Psoas muscle (tissue), 8 donors: ENCODE measurements at places on chromosomes 6 and 20. TPM values are rescaled to one million over a fixed set of nuclear protein-coding genes. Genes with fewer than 3 reads are reported as not detected.

DNA sequence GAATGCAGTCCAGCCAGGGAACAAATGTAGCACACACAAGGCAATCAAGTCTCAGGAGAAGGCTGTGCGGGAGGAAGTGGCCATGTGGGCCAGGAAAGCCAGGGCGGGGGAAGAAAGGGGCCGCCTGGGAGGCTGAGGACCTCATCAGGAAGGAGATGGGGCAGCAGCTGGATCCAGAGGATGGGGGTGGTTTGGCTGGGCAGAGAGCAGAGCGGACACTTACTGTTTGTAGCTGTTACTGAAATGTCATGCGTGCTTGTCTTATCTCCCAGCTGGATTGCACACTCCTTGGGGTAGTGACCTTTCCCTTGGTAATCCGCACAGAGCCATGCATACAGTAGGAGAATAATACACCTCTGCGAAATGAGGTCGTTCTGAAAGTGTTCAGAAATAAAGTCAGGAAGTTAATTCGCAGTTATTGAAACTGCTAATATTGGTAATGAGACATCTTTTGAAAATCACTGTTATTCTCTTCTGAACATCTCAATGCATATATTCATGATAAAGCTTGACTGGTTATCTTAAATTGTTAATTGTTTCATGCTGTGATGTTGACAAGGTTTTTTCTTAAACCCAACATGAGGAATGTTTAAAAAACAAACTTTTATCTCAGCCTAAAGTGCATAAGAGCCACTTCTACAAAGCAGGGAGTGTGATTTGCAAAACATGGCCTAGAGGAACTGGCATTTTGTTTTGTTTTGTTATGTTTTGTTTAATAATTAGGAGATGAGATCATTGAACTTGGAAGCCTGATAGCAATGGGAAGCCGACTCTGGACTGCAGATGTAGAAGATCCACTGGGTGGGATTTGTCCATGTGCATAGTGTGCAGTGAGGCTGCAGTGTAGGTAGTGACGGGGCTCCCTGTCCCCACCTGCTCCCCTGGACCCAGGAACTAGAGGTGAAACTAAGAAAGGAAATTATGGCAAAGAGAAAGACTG lies 18.0 kb upstream of the MAP3K4 start:
- no peak overlapping the region for H3K27ac ChIP-seq
- DNase-seq: peak; percentile 66
- no peaks in the 10 kb centered on the region for H3K4me1 ChIP-seq
- H3K4me3 ChIP-seq: no peak overlapping the region
- H3K36me3 ChIP-seq: no peaks in the 10 kb centered on the region

DNA sequence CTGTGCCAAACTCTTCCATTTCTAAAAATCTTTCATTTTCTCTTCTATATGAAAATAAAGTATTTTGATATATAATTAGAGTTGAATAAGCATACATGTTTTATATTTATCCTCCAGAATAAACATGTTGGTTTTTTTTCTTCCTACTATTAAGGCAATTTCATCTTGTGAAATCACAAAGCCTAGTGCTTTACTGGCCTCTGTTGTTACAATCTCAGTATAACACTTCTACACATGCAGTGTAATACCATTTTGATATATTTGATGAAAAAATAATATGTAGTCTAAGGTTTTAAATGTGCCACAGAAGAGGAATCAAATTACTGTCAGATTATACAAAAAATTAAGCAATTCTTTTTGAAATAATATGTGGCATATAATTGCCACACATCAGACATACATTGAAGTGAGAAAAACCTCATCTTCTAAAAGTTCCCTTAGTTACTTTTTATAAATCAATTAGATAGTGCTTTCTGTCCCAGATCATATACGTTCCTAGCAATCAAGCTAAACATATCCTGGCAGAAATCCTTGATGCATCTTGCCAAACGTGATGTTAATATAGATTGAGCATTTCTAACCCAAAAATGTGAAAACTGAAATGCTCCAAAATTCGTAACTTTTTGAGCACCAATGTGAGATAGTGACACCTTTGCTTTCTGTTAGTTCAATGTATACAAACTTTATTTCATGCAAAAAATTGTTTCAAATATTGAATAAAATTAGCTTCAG lies 225.1 kb upstream of the MANEA start:
- no peaks in the 10 kb centered on the region for H3K4me1 ChIP-seq
- no peak overlapping the region for H3K4me3 ChIP-seq
- DNase-seq: no peak
- H3K27me3 ChIP-seq: no peaks in the 10 kb centered on the region

Gene LHFPL5
- total RNA-seq: not detected

DNA sequence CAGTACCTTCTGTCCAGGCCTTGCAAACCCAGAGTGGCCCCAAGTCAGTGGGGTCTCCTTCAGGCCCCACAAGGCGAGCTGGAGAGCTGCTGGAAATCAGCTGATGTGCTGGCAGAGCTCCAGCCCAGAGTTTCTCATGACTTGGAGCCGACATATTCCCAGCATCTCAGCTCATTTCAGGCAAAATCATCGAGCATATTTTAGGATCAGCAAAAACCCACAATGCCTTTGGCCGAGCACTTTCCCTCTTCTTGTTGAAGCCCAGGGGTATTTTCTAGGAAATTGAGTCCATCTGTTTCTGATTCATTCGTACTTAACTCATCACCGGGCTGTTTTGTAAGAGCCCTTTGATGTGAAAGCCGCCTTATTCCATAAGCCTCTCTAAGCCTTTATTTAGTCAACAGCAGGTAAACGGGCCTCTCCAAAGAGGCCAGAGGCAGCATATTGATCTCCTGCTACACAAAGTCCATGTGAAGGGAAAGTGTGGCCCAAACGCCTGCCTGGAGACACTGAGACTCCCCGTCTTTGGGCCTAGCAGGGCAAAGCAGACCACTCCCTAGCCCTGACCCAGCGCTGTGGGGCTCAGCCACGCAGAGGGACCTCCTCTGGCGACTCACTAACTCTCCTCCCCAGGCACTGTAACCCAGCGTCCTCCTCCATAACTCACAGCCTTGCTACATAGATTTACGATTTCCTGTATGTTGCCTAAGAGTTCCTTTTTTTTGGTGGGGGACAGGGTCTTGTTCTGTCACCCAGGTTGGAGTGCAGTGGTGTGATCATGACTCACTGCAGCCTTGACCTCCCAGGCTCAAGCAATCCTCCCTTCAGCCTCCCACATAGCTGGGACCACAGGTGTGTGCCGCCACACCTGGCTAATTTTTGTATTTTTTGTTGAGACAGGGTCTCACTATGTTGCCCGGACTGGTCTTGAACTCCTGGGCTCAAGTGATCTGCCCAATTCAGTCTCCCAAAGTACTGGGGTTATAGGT lies 12.1 kb upstream of the C20orf203 start:
- DNase-seq: peak; percentile 56
- H3K36me3 ChIP-seq: peaks cover 5% of the 10 kb centered on the region
- peak overlapping the region; percentile 30 for H3K27ac ChIP-seq

Gene MYH7B
- 10.6 TPM for total RNA-seq

DNA sequence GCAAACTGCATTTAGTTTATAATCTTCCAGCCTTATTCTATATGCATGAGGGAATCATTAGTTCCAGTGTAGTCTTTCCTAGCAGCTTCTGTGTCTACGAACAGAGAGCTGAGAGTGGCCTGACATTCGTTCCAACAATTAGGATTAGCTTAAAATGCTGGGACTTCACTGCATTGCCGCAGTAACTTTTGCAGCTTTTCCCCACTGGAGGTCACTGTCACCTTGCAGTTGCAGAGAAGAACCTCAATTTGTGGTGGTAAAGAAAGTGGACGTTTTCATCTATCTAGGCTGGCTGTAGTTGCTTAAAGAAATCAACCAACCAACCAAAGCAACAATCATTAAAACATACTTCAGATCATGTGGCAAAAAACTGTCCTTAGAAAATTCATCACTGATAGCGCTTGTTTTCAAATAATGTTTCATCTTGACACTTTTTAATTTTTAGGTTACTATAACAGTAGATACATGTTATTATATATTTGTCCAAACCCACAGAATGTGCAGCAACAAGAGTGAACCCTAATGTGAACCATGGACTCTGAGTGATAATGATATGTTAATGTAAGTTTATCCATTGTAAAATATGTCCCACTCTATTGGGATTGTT lies 12.2 kb downstream of the MYLK4 start:
- no peaks in the 10 kb centered on the region for H3K27me3 ChIP-seq
- DNase-seq: no peak
- peak overlapping the region; percentile 71 for H3K27ac ChIP-seq
- peaks cover 5% of the 10 kb centered on the region for H3K36me3 ChIP-seq
- H3K4me3 ChIP-seq: no peak overlapping the region
- peaks cover 45% of the 10 kb centered on the region for H3K4me1 ChIP-seq

GRCh38 chr6:6699741-6700367 lies 111.3 kb downstream of the LY86 start:
- H3K4me1 ChIP-seq: peaks cover 8% of the 10 kb centered on the region
- no peak overlapping the region for H3K4me3 ChIP-seq
- H3K27me3 ChIP-seq: no peaks in the 10 kb centered on the region
- H3K36me3 ChIP-seq: no peaks in the 10 kb centered on the region

Gene CPXM1
- total RNA-seq: 0.44 TPM

Gene ADGRB3
- total RNA-seq: 0.23 TPM

Gene BEND6
- 0.24 TPM for total RNA-seq

DNA sequence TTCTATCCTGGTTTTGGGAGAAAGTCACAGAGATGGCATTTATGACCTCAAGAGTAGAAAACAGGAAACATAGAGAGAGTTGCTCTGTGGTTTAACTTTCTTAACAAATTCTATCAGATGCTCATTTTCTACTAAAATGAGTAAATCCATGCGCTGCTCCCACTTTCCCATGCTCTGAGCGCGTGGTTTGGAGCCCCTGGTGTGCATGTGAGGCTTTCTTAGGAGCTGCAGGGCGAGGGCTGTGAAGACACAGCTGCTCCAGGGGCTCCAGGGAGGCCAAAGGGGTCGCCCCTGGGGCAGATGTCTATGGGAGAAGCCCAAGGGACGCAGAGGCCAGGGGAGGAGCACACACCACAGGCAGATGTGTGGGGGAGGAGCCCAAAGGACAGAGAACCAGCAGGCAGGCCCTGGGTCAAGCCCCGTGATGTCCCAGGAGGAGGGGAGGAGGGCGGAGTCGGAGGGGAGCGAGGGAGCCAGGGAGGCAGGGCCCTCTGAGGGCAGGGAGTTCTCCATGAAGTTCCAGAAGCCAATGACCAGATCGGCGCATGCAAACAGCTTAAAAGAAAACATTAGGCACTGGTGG lies 122.9 kb downstream of the IRF4 start:
- DNase-seq: no peak
- H3K27me3 ChIP-seq: no peaks in the 10 kb centered on the region
- H3K36me3 ChIP-seq: no peaks in the 10 kb centered on the region
- no peak overlapping the region for H3K27ac ChIP-seq

DNA sequence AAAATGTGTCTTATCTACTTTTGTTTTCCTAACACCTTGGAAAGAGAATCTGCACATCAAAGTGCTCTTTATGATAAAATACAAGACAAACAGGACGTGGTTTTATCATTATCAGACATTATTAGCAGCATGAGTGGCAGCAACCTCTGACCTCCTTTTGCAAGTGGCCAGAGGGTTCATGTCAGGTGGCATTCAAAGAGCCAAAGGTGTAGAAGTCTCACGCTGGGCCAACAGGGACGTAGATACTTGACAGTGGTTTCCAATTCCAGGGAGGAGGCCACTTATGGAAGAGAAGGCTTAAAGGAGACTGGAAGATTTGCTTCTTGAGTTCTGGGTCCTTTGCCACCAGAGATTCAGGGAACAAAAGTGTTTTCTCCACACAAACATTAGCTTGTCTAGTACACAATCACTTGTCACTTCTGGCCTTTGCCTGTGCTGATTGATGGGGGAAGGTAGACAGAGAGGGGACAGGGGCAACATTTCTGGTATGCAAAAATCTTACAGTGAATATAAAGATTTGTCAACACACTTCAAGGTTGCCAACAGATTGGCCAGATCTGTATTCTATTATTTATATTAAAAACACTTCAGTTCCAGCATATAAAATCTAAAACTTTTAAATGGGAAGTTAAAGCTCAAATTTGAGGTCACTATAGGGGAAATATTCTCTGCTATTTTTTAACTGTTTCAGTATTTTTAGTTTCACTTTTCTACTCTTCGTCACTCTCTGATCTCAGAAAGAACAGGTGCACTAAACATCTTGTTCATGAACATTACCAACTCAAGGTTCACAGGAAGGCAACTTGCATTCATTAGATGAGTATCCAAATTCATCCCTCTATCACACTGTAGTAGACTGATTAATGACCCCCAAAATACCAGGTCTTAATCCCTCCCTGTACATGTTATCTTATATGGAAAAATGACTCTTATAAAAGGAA lies 52.1 kb upstream of the FBXO30 start:
- no peak overlapping the region for H3K27ac ChIP-seq
- no peaks in the 10 kb centered on the region for H3K27me3 ChIP-seq
- no peaks in the 10 kb centered on the region for H3K36me3 ChIP-seq
- DNase-seq: no peak
- H3K4me3 ChIP-seq: no peak overlapping the region

GRCh38 chr6:27800731-27801373 lies 111.3 kb downstream of the OR2B2 start:
- H3K27me3 ChIP-seq: no peaks in the 10 kb centered on the region
- H3K27ac ChIP-seq: no peak overlapping the region
- no peaks in the 10 kb centered on the region for H3K36me3 ChIP-seq
- H3K4me3 ChIP-seq: no peak overlapping the region

GRCh38 chr6:105510746-105511145 lies 107.9 kb upstream of the PREP start:
- H3K27ac ChIP-seq: no peak overlapping the region
- H3K4me3 ChIP-seq: no peak overlapping the region
- H3K36me3 ChIP-seq: no peaks in the 10 kb centered on the region
- no peaks in the 10 kb centered on the region for H3K4me1 ChIP-seq

Gene OPRM1
- not detected for total RNA-seq

GRCh38 chr6:33390173-33390572 lies 1.4 kb upstream of the KIFC1 start:
- no peaks in the 10 kb centered on the region for H3K27me3 ChIP-seq
- H3K36me3 ChIP-seq: no peaks in the 10 kb centered on the region
- DNase-seq: no peak
- H3K4me3 ChIP-seq: no peak overlapping the region

Gene ENPP5
- total RNA-seq: 5.4 TPM
